ENCODE measurements at places on chromosomes 4 and X. TPM values are rescaled to one million over a fixed set of nuclear protein-coding genes. Genes with fewer than 3 reads are reported as not detected.

The AKAP14 gene
- not detected for total RNA-seq

The TRPC5OS gene
- total RNA-seq: not detected

The HPGD gene
- total RNA-seq: 22.2 TPM

The ESX1 gene
- total RNA-seq: not detected

The TENM3 gene
- total RNA-seq: 28.4 TPM

The PAGE1 gene
- not detected for total RNA-seq

The MID1IP1 gene
- total RNA-seq: 83.7 TPM

The NOX1 gene
- not detected for total RNA-seq

The SULT1B1 gene
- under 0.01 TPM for total RNA-seq

The SH3D19 gene
- 117 TPM for total RNA-seq

The POU3F4 gene
- total RNA-seq: not detected

The ZFYVE28 gene
- total RNA-seq: 17.0 TPM

The MAGEA11 gene
- total RNA-seq: not detected

The TMEM271 gene
- not detected for total RNA-seq

The KLB gene
- not detected for total RNA-seq

The CWH43 gene
- total RNA-seq: not detected

The CLNK gene
- not detected for total RNA-seq

The C4orf51 gene
- total RNA-seq: not detected

The TMPRSS11F gene
- total RNA-seq: not detected

The GPRASP1 gene
- 4.4 TPM for total RNA-seq

The PSAPL1 gene
- total RNA-seq: not detected

The IRS4 gene
- not detected for total RNA-seq
